NCI-H1417 (cell line): ENCODE measurements at places on chromosomes 5 and 9.

GRCh38 chr5:79236970-79237739 is 1.2 kb downstream of the JMY start:
- peak; percentile 42 for DNase-seq

- DNase-seq = no peak
Observed at GRCh38 chr9:114016629-114017423, 61.3 kb downstream of the AMBP start.

- no peak for DNase-seq
Observed at GRCh38 chr9:96667363-96667728, 12.2 kb upstream of the PRXL2C start.

DNA sequence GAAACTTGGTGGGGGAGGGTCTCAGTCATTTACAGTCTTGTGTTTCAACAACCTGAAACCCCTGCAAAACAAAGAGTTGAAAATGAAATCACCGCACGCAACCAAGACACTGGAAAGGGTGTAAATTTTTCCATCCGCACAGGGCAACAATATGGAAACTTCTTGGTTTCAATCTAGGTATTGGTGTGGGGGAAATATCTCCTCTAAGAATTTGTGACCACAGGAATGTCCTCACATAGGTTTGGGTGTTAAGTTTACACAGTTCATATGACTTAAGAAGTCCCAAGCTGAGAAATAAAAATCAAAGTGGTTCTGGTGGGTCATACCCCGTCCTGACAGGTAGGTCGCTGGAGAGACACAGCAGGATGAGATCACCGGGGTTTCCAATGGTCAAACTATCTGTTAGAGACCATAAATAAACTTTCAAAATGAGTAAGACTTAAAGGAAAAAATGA is 51.9 kb upstream of the PIP5K1B start:
- DNase-seq = no peak

GRCh38 chr5:61306531-61307131 is 25.4 kb upstream of the ZSWIM6 start:
- DNase-seq = no peak

- DNase-seq = peak; percentile 87
Observed at GRCh38 chr5:42951293-42951840, 88.8 kb downstream of the ANXA2R start.

DNA sequence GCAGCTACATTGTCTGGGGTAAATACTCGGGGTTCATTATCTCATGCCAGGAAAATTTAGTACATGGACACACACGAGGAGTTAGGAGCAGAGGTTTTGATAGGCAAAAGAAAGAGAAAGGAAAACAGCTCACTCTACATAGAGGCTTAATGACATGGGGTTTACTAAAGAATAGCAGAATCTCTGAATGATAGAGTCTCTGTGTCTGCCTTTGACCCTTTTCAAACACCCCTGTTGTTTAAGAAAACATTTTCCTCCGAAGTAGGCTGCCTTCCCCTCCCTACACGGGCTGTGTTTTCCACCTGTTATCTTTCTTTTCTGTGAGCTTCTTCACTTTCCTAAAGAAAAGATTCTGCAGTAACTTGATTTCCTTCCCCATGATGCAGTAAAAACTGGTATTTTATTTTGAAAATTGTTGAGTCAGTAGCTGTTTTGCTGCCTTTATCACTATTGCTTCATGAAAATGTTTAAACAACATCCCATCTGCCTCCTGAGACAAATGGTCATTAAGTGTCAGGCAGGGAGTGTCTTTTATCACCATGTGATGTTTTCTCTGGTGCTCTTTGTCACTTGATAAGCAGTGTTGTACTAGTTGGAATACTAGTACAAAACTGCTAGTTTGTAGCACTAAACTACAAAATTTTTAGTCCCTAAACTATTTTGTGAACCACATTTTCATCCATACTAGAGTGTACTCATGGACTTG is 76.6 kb downstream of the PPIC start:
- no peak for DNase-seq

DNA sequence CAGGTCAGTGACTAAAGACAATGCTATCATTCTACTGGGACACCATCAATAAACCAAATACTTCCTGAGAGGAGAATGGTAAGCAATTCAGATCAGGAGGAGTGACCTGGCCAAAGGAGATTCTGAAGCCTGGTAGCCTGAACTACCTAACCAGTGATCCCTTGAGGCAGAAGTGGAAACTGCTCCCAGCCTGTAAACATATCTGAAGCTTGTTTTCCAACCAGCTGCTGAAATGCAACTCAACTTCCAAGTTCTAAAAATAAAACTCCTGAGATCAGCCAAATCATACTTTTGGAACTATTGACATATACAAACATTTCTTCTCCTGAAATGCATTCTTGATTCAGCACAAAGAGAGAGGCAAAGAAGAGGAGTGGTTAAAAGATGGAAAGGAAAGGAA is 204.1 kb downstream of the EBF1 start:
- DNase-seq = no peak

GRCh38 chr5:84281383-84281782 is 103.3 kb downstream of the EDIL3 start:
- no peak for DNase-seq

GRCh38 chr9:135147938-135148337 is 60.5 kb downstream of the OLFM1 start:
- DNase-seq = no peak

GRCh38 chr5:168808051-168808616 is 229.0 kb upstream of the PANK3 start:
- DNase-seq = no peak

DNA sequence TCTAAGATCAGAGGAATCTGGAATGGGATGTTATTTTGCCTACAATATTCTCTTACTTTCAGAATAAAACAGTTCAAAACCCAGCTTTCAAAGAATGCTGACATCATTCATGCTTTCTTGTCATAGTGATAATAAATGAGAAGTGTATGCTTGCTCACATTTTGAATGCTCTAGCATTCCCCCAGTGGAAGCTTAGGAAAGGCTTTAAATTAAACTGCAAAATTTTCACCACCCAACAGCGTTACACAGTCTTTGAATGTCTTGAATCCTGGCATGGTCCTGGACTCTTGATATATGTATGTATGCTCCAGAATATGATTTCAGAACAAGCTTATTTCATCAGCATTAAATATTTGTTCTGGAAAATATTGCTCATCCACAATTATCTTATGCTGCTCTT is 964.3 kb upstream of the NUDT12 start:
- DNase-seq = no peak
